ENCODE measurements at places on chromosomes 7 and 10.

- no peak for DNase-seq
These were observed 31.5 kb downstream of the BTAF1 start for GRCh38 chr10:91955114-91955513.

DNA sequence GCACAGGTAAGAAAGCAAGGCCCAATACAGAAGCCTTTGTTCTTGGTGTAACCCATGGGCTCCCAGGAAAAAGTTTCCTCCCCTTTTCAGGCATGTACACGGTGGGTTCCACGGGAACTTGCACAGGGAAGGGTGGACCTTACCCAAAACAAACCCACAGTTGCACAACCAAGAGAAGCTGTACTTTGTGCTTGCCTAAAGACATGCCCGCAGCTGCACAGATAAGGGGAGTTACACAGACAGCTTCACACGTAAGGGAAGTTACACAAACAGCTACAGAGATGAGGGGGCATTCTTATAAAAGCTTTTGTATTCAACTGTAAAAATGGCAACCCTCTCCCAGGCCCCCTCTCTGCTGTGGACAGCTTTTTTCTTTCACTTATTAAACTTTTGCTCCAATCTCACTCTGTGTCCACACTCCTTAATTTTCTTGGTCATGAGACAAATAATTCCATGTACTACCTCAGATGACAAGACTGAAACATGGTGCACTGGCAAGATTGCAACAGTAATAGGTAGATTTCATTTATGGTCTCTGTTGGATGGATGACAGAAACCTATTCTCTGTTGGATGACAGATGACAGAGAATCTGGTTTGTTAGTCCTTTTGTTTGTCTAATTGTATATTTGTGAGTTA is 72.9 kb downstream of the ATE1 start:
- no peak for DNase-seq

GRCh38 chr10:74929197-74929596 is 102.8 kb downstream of the KAT6B start:
- DNase-seq = no peak

- no peak for DNase-seq
These were observed 18.0 kb downstream of the SLC25A13 start for GRCh38 chr7:96303686-96304443.

GRCh38 chr10:5961405-5962100 is 15.8 kb downstream of the IL15RA start:
- no peak for DNase-seq

GRCh38 chr7:150904011-150904909 is 51.9 kb downstream of the AOC1 start:
- DNase-seq = no peak

DNA sequence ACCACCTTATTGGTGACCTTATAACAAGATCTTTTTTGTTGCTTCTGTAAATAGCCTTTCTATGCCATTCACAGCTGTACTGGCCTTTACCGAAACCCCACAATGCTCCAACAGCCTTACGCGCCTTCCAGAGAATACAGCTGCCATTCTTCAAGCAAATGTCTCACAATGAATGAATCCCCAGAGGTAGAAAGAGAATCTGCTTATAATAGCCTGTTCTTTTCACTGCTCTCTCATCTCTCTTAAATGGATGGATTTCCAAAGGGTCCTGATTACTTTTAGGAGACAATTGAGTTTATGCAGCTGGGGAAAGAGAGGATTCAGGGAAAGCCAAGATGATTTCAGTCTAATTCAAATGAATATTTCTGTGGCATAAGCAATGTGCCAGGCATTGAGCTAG is 183.1 kb upstream of the PDE1C start:
- no peak for DNase-seq

DNA sequence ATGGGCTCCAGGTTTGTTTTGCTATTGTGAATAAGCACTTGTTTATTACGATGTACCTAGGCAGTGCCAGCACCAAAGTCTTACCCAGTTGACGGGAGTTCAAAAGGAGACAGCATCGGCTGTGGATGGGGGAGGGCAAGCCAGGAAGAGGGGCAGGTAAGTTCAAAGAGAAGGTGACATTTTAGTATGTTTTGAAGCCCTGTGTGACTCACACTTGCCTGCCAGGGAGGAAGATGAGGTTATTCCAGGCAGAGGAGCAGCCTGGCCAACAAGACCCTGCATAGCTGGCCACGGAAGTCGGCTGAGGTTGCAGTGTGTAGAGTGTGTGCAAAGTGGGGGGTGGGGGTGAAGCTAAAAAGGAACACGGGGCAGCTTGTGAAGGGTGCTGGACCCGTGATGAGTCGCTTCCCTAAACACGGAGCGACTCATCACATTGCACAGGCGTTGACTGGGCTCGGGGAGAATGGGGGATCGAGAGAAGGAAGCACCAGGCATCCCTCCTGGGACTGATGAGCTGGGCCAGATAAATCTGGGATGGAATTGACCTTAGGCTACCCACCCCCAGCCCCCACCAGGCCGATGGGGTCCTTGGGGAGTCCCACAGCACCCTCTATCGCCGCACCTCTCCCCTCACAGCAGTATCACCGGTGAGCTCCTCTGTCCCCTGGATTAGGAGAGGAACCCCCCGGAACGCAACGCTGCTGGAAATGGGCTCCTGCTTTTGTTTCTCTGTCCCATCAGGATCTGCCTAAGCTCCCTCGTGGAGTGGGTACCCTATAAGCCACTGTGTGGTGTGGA is 97.9 kb upstream of the IKZF1 start:
- DNase-seq = no peak
